ENCODE measurements at places on chromosomes 1 and 21. TPM values are rescaled to one million over a fixed set of nuclear protein-coding genes. Genes with fewer than 3 reads are reported as not detected.
A peak's percentile ranks its signal among the peaks of the same experiment; 100 is the strongest.

DNA sequence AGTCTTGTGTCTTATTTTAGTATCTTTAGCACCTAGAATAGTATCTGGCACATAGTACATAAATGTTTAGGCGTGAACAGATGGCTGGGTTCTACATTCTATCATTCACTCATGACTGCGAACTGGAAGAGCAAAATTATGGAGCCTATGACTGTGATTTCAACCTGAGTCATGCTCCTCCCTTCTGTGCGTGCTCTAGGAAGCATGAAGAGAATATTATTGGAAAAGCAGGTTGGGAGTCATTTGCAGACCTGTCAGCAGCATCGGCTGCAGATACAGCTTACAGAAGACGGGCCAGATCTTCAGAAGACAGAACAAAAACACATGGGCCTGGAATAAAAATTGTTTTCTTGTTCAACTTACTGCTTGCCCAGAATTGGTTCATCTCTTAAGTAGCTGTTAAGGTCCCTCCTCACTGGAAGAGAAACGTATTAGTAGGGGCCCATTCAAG, 344.0 kb upstream of the USP24 start:
- no peak for DNase-seq

DNA sequence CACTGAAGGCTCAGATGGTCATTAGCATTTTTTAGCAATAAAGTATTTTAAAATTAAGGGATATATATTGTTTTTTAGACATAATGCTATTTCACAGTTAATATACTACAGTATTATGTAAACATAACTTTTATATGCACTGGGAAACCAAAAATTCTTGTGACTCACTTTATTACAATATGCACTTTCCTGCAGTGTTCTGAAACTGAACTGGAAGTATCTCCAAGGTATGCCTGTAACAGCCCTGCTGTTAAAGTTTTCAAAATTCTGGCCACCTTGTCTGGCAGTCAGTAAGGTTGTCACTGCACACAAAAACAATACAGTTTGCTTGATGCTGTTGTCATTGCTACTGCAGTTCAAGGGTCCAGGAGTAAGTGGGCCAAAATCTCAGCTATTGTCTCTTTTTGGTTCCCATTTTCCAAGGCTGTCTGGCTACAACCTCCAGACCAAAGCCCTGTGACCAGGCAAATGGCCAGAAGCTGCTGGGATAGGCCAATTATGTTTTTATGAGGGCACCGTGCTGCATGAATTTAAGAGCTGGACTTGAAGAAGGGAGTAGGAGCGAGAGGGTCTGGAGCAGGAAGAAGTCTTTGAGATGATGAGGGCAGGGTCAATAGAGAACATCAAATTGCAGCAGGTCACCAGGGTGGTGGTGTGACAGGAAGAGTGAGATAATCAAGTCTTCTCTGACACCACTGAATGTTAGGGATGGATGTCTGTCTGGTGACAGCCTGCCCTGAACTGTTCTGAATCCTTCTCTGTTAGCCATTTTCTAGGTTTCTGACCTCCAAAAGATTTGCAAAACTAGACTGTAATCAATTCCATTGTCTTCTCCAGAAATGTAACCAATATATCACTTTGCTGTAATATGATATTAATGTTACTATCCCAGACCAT, 82.3 kb upstream of the CACHD1 start:
- no peak for DNase-seq

DNA sequence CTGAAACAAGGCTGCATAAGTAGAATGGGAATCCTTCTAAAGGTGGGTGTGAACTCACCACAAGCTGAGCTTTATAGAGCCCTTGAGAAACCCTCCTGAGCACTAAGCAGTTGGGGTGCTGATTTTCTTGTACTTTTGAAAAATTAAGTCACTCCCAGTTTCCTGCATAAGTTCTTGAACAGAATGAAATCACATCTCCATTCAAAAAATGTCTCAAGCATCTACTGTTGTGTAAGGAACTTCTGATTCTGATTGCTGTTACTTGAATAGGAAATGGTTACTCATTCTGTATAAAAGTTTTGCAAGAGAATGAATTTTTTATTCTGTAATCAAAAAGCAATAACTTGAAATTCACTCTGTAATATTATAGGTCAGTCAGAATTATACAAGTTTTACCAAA, 50.8 kb upstream of the WNT2B start:
- no peak for DNase-seq

DNA sequence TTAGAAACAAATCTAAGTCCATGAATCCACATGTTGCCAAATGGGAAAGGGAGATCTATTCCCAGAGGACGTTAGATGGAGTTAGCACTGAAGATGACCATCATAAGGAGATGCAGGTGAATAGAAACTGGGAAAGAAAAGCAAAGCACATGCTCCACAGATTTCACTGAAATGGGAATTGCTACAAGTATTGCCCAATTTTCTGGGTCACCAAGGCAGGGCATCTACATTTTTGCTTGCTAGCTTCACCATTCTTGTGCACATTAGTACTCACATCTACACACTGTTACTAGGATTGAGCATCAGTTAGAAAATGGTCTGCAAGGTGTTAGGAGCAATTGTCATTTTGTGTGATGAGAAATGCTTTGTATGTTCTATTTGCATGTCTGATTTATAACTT, 99.1 kb downstream of the JAK1 start:
- no peak for DNase-seq

- no peak for DNase-seq
Observed at GRCh38 chr1:235640580-235640979, 9.0 kb downstream of the GNG4 start.

DNA sequence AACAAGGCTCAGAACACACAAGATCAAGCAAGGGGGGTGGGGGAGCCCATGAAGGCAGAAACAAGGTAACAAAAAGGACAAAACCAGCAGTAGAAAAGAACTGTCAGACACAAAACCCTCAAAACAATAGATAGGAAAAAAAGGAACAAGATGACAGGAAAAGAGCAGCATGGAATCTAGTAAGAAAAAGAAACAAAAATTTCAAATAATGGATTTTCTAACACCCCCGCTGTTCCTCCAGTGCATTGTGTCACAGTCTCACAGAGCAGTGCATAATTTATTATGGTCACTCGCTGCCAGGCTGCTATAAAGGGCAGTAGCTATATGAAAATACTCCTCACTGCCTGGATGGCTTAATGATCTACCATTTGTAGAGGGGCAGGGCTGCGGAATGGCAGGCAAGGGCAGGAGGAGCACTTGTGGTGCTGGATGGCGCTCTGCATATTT, 567.9 kb downstream of the DPYD start:
- DNase-seq: no peak

DNA sequence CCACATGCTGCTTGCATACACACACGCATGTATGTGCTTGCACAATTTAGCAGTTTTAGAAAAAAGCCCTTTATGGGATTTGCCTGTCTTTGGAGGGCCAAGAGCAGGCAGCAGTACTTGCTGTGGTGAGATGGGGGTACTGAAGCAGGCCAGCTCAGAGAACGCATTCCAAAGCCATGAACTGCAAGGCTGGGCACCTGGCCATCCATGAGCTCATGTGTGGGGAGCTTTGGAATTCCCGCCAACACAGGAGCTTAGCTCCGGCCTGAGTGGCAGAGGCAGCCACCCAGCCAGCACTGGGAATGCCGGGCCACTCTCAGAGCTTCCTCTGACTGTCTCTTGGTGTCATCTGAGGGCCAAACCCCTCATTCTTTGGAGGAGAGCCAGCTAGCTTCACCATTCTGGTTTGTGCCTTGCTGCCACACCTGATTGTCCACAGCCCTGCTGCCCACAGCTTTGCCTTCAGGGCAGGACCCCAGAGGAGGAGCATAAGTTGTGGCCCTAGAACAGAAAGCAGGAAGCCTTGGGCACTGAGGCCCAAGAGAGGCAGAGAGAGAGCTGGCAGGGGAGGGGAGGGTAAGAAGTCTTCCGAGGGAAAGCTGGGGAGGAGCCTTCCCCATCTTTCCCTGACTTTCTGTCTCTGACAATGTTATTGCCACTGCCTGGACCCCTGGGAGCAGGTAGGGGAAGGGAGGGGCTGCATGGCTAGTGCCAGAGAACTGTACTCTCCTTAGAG, 92.1 kb upstream of the POU3F1 start:
- peak; percentile 90 for DNase-seq

- no peak for DNase-seq
Observed at GRCh38 chr1:158163000-158163947, 17.4 kb upstream of the CD1D start.

DNA sequence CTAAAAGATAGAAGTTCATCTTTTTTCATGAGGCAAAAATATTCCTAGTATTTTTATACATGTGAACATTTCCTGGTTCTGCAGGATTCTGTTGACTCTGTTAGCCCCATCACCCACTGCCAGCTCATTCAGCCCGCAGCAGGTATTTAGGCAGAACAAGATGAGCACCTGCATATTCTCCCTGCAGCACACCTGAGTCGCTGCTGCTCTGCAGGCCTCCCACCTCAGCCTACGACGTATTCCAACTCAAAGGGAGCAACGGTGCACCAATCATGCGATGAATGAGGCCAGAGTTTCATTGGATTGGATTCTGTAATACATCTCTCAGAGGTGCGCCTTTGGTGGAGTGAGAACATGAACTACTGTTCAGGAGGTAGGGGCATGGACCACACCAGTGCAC, 87.6 kb downstream of the CNIH3 start:
- DNase-seq: no peak

- DNase-seq: no peak
Observed at GRCh38 chr1:115712911-115713609, 55.5 kb downstream of the CASQ2 start.

- no peak for DNase-seq
Observed at GRCh38 chr21:27561116-27561515, 594.2 kb upstream of the ADAMTS5 start.

DNA sequence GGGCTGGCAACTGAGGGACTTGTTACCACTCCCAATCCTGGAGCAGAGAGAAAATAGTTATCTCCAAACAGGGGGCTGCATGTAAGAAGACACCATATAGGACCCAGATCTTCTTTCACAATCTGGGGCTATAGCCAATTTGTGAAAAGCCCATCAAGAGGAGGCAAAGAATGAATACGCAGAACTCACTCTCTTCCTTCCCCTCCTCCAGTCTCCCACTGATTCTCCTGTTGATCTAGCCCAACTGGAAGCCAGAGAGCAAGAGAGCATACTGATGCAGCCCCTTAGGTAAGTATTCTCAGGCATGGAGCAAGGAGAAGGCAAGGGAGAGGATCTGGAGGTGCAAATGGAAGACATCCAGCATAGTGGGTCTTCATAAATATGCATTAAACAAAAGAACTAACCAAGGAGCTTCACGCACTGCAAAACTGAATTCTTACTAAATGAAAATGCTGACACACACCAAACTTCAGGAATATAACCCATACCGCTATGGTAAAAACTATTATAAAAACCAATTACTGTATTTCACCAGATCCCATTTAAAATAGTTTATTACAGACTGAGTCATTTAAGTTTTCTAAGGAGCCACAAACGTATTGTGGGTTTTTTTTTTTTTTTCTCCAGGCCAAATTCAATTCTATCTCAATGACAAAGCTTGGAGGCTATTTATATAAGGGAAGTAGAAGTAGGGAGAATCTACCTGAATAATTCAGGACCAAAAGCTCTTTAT, 15.5 kb upstream of the HMGB4 start:
- DNase-seq: no peak

DNA sequence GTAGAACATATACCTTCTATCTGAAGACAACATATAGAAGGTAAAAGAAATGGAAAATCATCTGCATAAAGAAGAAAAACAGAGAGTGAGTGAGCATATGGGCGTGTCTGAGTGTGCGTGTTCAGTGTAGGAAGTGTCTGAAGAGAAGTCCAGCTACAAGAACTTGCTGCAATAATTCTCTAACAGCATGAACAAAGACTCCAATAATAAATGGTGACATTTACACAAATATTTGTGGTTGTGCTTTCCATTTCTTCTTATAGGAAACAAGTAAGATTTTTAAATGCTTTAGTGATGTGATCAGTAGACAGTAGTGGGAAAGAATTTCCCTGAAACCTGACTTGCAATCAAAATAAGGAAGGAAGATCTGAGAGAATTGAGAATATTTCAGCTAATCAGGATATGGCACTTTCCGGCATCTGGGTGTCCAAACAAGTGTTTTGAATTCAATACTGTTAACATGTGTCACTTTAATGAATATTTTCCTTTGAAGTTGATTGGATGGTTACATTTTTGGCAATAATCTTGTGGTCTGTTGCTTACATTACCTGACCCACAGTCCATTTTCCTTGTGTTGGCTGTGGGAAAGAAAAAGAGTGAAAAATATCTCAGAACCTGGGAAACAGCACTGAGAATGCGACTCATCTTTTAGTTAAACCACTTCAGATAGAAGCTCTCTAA, 154.0 kb downstream of the TGFB2 start:
- DNase-seq: no peak

- DNase-seq: no peak
Observed at GRCh38 chr21:34221331-34222030, 142.3 kb upstream of the KCNE2 start.

DNA sequence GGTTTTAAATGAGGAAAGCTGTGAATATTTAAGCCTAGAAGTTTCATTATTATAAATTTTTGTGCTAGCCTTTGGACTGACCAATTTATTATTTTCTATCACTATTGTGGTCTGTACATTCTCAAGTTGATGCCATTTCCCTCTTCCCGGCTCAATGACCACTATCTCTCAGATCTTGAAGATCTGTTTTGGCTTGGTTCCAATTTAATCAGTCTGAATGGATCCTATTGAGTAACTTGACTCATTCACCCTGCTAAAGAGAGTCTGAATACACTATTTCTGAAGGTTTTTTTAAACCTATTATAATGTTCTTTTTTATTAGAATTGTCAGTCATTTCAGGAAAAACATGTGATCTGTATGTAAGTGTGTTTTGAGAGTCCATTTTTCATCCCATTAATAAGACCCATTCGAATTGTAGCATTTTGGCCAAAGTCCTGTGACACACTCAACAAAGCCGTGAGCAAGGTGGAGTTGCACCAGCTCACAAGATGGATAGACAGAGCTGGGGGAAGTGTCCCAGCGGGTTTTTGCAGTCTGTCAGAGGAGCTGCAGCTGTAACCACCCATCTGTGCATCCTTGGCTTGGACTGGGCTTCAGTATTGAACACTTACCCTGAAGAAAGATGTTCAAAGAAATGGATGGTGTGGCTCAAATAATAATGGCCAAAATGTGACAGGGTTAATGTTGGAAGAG, 145.6 kb downstream of the NFIA start:
- DNase-seq: no peak

DNA sequence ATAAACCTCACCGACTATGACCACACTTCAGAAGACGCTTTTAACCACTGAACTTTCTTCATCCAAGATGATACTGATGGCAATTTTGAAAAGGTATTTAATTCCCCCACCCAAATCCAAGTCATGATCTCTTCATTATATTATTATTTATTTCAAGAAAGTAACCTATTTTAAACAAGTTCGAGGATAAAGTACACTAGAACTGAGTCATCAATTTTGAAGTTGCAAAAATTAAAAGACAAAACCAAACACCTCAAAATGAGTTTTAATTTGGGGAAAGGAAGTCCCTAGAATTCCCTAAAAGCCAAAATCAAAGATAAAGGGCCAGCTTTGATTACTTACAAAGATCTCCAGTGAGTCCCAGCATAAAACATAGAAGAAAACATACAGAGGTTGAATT, 55.4 kb upstream of the RAP1GAP start:
- DNase-seq: no peak

- DNase-seq: no peak
Observed at GRCh38 chr1:203116091-203116820, 11.3 kb upstream of the ADORA1 start.

GRCh38 chr1:184650177-184650866, 104.3 kb downstream of the EDEM3 start:
- DNase-seq: no peak

The TMEM269 gene
- 0.13 TPM for total RNA-seq

The G0S2 gene
- total RNA-seq: 21.3 TPM

The PRELP gene
- total RNA-seq: 174 TPM

The ITGB2 gene
- 65.5 TPM for total RNA-seq

The ARMH1 gene
- 1.5 TPM for total RNA-seq

The S100A2 gene
- 1.8 TPM for total RNA-seq

The C4BPA gene
- 0.33 TPM for total RNA-seq

The HSF2BP gene
- 0.51 TPM for total RNA-seq

The SUSD4 gene
- 0.52 TPM for total RNA-seq
